ENCODE measurements at places on chromosomes 3 and 15. TPM values are rescaled to one million over a fixed set of nuclear protein-coding genes. Genes with fewer than 3 reads are reported as not detected.

ZCWPW2 gene
- total RNA-seq = 1.2 TPM

PYGO1 gene
- 4.3 TPM for total RNA-seq

ITIH1 gene
- total RNA-seq = not detected

LRRC2 gene
- 7.0 TPM for total RNA-seq

DNA sequence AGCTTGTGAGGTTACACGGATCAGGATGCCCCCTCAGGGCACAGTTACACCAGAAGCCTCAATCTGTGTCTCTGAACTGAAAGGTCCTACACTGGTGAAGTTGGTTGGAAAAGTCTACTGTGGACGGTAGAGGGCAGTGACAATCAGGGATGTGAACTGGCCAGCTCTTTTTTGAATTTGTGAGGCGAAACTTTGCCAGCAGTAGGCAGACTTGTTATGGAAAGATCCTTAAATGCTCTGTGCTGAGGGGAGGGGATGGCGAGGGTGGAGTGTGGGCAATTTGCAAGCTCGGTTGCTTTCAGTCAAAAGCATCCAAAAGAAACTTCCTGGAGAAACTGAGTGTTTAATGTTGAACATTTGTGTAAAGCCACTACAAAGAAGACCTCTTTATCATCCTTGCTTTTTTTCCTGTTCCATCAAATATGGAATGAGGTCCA lies 127.4 kb upstream of the ABHD17C start:
- H3K36me3 ChIP-seq = no peaks in the 10 kb centered on the region
- H3K27me3 ChIP-seq = no peaks in the 10 kb centered on the region
- no peak overlapping the region for H3K4me3 ChIP-seq
- no peak overlapping the region for H3K27ac ChIP-seq
- no peak for DNase-seq

DNA sequence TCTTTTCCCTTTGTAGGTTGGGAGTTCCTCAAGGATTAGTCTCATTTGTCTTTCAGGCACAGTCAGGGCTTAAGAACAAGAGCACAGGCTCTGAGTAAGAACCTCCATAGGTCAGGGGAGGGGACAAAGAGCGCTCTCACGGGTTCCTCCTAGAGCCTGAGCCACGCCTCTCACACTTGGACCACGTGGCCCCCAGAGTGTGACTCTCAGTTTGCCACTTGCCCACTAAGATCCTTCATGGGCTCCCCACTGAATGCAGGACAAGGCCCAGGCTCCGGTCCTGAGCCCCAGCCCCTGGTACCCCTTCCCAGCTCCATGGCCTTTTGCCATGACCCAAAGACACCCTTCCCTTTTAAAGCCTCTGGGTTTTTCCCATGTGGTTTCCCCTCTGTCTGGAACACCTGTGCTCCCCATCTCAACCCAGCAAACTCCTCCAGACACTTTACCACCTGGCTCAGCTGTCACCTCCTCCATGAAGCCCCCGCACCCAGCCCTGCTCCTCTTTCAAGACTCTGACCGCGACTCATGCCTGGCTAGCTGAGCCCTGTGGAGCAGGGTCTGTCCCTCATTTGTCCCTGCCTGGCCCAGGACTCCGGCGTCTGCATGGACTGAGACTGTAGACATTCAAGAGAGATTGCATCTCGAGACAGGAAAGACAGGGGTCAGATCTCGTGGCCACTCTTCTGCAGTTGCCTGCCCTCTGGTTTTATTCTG lies 32.7 kb downstream of the IQSEC1 start:
- no peak for DNase-seq
- no peaks in the 10 kb centered on the region for H3K27me3 ChIP-seq
- no peaks in the 10 kb centered on the region for H3K4me1 ChIP-seq

DNA sequence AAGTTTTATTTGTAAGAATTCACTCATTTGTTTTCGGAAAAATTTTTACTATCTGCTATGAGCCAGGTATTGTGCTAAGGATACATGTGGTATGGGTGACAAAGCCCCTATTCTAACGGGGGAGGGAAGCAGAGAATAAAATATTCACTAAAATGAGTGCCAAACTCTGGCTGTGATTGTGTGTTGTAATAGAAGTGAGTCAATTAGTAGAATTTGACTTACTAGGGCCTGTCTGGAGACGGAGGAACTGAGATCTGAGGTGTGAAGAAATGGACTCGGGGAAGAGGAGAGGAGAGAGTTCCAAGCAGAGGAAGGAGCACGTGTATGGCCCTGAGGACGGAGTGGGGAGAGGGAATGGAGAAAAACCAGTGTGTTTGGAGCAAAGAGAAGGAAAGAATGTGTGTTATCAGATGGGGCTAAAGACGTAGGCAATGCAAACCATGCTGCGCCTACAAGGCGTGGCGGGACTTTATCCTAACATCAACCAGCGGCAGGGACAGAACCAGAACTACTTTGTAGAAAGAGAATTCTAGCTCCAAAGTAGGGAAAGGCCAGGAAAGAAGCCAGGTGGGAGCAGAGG lies 89.1 kb downstream of the OSBPL10 start:
- H3K27me3 ChIP-seq = no peaks in the 10 kb centered on the region
- no peaks in the 10 kb centered on the region for H3K4me1 ChIP-seq
- no peaks in the 10 kb centered on the region for H3K36me3 ChIP-seq
- DNase-seq = no peak
- no peak overlapping the region for H3K4me3 ChIP-seq

GRCh38 chr15:49075881-49076280 lies 29.6 kb upstream of the SECISBP2L start:
- H3K4me1 ChIP-seq = no peaks in the 10 kb centered on the region
- H3K27ac ChIP-seq = no peak overlapping the region
- DNase-seq = no peak

DNA sequence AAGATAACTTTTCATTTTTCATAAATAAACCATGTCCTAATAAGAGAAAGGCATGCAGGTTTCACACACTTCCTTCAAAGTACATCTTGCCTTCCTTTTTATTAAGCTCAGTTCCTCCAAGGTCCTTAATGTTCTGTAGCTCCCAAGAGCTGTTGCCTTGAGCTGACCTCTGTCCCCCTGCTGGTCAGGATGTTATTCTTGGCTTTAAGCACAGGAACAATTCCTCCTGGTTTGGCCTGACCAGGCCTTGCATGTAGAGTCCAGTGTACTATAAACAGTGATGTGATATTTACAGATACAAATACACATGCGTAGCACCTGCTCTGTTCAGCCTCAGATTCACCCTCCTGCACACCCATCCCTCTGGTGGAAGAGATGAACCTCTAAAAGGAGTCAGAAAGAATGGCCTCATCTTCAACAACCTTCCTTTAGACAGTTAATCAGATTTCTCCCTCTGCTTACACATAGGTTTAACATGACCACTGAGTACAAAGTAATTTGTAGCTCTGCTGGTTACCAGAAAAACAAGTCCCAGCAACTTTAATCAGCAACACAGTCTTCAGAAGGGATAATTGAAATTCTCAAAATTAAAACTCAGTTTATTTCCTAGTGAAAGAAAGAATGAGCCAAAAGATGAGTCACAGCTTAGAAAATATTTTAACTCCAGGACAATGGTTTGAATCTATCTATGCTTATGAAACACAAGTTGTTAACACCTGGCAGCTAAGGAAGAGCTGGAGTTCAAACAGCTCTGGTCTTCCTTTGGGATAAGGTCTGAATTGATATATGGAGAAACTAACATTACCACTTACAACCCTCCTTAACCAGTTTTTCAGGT lies 46.5 kb downstream of the PTPN9 start:
- H3K4me3 ChIP-seq = no peak overlapping the region
- no peaks in the 10 kb centered on the region for H3K27me3 ChIP-seq

DNA sequence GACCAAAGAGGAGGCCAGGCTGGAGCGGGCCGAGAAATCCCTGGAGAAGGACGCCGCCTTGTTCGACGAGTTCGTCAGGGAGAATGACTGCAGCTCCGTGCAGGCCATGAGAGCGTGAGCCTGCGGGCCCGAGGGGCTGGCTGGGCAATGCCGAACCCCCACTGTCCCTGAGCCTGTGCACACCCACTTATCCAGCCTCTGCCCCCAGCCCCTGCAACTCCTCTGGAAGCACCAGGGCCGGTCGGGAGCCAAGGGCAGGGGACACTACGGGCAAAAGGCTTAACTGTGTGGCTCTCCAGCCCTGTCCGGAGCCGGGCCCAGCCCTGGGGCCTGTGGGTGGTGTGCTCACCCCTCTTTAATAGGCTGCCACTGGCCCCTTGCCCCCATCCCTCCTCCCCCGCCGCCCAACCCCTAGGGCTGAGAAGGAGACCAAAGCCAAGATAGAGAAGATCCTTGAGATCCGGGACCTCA lies 24.0 kb downstream of the CFAP100 start:
- no peaks in the 10 kb centered on the region for H3K36me3 ChIP-seq
- DNase-seq = no peak

- H3K27me3 ChIP-seq = no peaks in the 10 kb centered on the region
- no peaks in the 10 kb centered on the region for H3K4me1 ChIP-seq
- DNase-seq = no peak
- H3K36me3 ChIP-seq = peaks cover 31% of the 10 kb centered on the region
Measured at GRCh38 chr3:121661376-121661775, 673 bp upstream of the HCLS1 start.

- peak overlapping the region; percentile 65 for H3K27ac ChIP-seq
- DNase-seq = no peak
- no peaks in the 10 kb centered on the region for H3K27me3 ChIP-seq
Measured at GRCh38 chr3:119672776-119673175, 4.4 kb downstream of the COX17 start.

DNA sequence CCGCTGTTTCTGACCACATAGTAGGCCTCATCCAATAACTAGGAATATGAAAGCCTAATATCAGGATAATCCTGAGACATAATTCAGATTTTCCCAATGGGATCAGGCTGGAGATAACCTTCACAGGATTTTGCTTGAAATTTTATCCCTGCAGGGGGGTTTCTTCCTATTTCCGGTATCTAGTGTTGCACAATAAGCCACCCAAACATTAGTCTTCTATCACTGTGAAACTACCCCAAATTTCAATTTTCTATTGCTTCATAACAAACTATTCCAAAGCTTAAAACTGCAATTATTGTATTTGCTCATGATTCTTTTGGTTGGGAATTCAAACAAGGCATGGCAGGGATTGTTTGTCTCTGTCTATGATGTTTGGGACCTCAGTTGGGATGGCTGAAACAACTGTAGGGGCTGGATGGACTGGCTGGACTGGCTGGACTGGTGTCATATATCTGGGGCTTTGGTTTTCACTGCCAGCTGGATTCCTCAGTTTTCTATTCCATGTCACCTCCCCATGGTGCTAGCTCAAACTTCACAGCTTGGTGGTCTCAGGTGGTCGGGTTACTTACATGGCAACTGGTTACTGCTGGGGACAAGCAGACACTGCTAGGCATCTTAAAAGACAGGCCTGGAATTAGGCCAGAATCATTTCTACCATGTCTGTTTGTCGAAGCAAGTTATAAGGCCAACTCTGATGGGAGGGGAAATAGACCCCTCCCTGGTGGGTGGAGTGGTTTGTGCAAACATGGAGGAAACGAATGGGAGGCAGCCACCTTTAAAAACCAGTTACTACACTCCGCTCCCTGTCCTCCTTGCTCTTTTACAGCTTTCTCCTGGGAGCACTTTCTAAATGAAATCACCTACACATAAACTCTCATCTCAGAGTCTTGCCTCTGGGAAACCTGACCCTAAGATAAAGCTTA lies 88.2 kb upstream of the STT3B start:
- H3K4me1 ChIP-seq = no peaks in the 10 kb centered on the region
- H3K4me3 ChIP-seq = no peak overlapping the region
- no peak overlapping the region for H3K27ac ChIP-seq

DNA sequence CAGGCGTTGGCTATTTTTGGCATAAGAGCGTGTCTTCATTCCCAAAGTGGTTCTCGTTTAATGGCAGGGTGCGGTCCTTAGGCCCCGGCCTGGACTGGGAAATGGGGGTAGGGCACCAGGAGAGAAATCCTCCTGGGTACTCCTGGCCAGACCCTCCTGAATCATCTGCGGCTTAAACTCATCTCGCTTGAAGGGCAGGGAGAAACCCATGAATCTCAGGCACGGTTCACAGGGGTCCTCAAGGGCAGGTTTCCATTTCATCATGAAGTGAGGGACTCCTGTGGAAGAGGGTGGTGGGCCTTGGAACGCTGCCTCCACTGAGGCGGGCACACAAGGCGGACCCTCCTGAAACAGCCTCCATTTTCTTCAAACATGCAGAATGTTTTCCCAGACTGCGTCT lies 48.4 kb downstream of the KLF13 start:
- H3K27ac ChIP-seq = peak overlapping the region; percentile 96
- H3K27me3 ChIP-seq = no peaks in the 10 kb centered on the region
- peaks cover 55% of the 10 kb centered on the region for H3K36me3 ChIP-seq
- H3K4me1 ChIP-seq = peaks cover 87% of the 10 kb centered on the region
- DNase-seq = no peak
- no peak overlapping the region for H3K4me3 ChIP-seq

DNA sequence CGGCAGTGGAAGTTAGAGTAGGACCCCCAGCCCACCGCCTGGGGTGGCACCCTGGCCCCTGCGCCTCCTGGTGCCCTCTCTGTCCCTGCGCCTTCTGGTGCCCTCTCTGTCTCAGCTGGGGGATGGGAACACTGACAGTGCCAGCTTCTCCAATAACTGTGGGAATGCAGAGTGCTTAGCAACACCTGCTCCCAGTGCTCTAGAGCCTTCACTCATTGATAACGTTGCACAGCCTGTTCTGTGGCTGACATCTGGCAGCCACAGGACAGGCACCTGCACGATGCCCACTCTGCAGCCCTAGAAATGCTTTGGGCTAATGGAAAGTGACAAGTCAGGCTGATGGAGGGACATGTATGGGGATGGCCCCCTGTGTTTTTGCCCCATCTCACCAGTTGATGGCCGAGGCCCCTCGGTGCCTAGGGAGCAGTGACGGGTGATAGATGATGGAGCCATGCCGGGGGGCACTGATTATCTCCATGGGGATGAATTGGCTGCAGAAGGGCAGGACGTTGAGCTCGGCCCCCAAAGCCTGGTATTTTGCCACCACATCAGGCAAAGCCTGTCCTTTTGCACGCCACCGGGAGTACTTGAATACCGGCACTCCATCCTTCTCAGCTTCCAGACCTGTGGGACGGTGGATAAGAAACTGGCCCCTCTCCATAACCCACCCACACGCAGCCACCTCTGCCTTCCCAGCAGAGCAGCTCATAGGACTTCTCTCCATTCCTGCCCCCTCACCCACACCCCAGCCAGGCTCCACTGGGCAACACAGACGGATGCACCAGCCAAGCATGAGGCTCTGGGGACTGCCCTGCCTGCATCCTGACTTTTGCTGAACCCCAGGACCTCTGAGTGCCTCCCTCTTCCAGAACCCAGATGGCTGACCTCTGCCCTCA lies 22.1 kb downstream of the ALDH1L1 start:
- no peaks in the 10 kb centered on the region for H3K36me3 ChIP-seq
- H3K27me3 ChIP-seq = no peaks in the 10 kb centered on the region
- no peak for DNase-seq
- H3K4me3 ChIP-seq = no peak overlapping the region

DNA sequence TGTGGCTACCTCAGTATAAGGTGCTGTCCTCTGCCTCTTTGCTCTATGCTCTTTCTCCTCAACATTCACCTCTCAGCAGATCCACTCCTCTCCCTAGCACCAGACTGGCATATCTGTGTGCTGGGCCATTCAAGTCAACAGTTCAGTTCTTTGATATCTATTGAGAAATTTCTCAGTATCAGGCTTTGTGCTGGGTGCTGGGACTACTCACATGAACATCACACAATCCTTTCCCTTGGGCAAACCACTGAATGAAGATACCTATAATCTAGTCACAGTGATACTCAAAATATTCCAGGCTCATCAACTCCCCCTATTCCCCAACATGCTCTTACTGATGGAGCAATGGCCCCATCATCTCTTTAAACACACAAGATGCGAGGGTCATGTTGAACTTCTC lies 120.8 kb downstream of the RPL22L1 start:
- no peak overlapping the region for H3K4me3 ChIP-seq
- no peaks in the 10 kb centered on the region for H3K4me1 ChIP-seq
- no peak for DNase-seq
- H3K36me3 ChIP-seq = no peaks in the 10 kb centered on the region
- H3K27me3 ChIP-seq = no peaks in the 10 kb centered on the region
- no peak overlapping the region for H3K27ac ChIP-seq
